Activated CD8-positive, alpha-beta memory T cell treated with anti-CD3 and anti-CD28 coated beads, Interleukin-2, amount 50 U/mL, for 4 hours (primary cell): ENCODE measurements at places on chromosomes 1 and 21.

DNA sequence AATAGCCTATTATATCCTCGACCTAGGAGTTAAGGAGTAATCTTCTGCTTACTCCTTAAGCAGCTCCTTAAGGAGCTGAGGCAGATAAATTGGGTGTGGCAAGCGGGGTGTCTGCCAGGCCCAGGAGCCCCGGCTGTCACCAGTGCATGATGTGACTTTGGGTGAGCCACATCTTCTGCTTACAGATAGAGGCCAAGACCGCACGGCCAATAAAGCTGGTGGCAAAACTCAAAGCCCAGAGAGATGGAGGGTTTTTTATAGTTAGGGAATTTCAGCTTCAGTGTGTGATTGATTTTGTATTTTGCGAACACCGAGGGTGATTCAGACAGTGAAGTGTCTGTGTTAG, 9.8 kb downstream of the MX2 start:
- no peak for DNase-seq

- no peak for DNase-seq
These were observed 7.4 kb upstream of the PPP1R15B start for GRCh38 chr1:204419064-204419403.

GRCh38 chr1:3551711-3552110, 59.6 kb downstream of the MEGF6 start:
- DNase-seq: no peak

DNA sequence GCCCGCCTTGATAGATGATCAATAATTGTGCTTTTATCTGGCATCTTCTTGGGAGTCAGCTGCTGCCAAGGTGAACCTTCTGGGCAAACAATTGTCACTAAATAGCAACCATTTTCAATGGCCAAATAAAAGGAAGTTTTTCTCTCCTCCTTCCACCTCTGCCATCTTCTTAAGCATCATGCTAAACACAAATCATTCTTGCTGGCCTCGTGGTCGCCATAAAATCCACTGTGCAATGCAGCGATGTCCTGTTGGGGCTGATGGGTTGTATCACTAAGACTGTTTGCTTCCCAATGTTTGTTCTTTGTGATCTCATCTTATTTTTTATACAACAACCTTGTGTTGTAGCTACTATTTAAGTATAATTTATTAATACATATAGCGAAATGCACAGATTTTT, 8.0 kb downstream of the MAN1C1 start:
- DNase-seq: no peak

DNA sequence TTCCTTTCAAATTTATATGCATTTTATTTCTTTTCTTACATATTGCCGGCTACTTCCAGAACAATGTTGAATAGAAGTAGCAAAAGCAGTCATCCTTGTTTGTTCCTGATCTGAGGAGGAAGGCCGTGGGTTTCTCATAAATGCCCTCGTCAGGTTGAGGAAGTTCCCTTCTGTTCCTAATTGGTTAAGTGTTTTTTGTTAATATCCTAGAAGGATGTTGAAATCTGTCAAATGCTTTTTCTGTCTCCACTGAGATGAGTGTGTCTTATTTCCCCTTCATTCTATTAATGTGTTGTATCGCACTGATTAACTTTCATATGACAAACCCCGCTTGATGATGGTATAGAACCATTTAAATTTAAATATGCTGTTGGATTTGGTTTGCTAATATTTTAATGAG, 15.4 kb downstream of the TTLL10 start:
- no peak for DNase-seq

DNA sequence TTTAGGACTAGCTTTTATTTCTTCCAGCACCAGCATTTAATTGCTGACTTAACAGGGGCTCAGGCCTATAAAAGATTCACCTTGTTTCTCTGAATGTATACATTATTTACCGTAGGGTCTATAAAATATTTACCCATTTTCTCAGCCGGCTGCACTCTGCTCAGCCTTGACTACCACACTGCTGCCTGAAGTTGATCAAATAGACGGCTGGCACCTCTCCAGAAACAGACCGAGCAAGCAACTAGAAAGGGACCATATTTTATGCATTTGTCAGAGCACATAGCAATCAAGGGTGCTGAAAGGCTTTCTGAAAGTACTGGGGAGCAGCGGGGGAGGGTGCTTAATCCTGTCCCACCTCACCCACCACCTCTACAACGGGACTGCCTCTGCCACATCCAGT, 64.7 kb upstream of the FGGY start:
- no peak for DNase-seq

DNA sequence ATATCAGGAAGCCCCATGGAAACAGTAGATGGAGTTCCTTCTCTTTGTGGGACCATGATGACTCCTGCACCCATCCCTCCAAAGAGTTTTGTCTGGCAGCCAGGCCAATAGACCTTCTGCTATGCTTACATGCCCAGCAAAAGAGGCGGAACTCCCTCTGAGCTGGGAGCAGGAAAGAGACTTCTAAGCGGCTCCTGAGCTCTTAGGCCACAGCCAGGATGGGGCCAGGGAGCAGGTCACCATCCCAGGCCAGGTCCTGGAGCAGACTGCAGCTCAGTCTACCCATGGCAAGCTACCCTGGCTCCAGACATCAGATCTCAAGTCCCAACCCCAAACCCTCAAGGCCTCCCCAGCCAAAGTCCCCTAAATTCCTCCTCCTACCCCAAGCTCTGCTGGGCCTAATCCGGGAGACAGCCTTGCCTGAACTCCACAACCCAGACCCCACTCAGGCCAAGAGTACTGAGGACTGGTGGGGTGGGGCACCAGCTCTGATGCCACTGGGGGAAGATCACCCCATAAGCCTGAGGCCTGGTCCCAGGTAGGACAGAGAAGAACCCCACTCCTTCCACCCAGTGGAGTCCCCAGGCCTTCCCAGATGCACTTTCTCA, 387.9 kb downstream of the MATN1 start:
- no peak for DNase-seq

- DNase-seq: no peak
These were observed 96.0 kb downstream of the NRIP1 start for GRCh38 chr21:14968821-14969220.

DNA sequence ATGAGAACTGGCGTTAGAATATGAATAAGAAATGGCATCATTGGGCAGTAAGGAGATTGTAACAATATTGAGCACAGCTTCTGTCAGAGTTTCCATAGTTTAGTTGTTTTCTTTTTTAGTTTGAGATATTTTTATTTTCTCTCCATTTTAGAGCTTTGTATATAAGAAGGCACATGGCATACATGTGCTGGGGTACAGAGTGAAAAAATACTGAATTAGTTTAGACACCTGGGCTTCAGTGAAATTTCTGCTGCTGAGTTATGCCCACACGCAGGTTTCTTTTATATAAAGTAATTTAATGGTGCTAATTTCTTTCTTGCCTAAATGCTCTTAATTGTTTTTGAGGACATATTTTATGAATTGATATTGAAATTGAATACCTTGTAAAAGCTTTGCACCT, 53.6 kb upstream of the RWDD3 start:
- DNase-seq: no peak

DNA sequence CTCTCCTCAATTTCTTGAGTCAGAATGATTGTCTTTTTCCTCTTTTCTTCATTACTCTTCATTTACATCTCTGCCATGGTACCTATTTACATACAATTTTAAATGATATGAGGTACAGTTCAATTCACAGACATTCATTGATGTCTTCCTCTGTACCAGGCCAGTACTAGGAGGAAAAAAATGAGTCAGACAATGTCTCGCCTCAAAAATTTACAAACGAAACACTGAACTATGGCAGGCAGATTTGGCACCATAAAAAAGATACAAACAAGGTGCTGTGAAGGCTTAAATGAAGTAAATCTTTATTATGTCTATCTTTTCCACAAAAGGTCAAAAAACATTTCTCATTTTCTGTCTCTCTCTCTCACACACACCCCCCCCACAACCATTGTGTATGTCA, 71.0 kb downstream of the RGS13 start:
- no peak for DNase-seq

DNA sequence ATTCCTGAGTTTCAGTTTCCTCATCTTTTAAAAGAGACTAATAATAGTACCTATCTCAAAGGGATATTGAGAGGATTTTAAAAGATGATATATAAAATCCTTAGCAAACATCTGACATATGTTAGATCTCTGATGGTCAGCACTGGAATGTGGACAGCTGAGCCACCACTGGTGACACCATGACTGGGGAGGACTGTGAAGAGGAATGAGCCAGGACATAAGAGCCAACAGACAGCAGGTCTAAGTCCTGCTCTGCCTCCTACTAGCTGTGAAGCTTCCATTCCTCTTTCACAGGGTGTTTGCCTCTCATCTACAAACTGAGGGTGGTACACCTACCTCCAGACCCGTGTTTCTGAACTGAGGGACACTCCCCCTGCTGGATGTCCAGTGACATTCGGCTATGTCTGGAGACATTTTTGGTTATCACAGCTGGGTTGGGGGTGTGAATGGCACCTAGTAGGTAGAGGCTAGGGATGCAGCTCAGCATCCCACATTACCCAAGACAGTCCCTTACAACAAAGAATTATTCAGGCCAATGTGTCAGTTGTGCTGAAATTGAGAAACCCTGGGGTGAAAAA, 109.1 kb upstream of the OLIG2 start:
- DNase-seq: no peak

GRCh38 chr21:34198231-34199120, 125.1 kb downstream of the MRPS6 start:
- no peak for DNase-seq

DNA sequence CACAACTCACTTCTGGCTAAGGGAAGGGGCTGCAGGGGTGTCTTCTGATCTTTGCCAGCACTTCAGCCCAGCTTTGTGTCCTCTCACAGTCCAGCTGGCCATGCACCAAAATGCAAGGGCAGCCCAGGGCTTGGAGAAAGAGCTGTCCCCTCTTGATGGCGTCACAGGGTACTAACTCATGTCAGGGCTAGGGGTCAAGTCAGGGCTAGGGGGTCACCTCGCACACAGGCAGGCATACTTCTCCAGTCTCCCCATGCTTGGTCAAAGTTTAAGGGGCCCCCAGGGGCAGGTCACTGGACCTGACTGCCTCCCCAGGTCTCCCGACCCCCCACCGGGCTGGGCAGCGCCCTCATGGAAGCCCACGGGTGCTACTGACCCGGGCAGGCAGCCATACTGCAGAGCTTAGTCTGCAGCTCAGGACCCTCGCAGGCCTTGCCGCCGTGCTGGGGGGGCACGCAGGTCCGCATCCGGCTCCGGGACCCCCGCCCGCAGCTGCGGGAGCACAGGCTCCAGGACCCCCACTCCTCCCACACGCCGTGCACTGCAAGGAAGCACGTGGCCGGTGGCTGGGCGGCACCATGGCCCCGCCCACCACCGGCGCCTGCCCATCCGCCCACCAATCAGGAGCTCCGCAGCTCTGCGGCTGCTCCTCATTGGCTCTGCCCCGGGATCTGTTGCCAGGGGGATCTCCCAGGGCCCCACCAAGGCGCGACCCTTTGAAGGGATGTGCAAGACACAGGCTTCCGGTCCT, 21.5 kb downstream of the ADGRB2 start:
- no peak for DNase-seq

GRCh38 chr1:197843401-197843800, 59.0 kb upstream of the C1orf53 start:
- DNase-seq: no peak

DNA sequence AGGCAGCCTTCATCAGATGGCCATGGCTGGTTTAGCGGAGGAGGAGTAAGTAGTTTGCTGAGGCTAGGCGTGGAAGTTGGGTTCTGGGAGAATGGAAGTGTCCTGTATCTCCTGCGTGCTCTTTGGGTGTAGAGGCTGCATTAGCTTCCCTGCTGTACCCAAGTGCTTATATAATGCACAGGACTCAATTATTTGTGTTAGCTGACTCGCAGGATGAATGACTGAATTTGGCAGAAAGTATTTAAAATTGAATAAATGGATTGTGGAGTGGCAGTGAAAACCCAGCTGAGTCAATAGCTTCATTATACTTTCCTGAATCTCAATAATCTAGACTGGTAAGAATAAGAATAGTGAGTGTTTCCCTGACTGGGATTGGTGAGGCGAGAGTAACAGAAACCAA, 13.8 kb downstream of the DNTTIP2 start:
- DNase-seq: no peak

GRCh38 chr1:167016100-167016750, 27.1 kb downstream of the MAEL start:
- no peak for DNase-seq

DNA sequence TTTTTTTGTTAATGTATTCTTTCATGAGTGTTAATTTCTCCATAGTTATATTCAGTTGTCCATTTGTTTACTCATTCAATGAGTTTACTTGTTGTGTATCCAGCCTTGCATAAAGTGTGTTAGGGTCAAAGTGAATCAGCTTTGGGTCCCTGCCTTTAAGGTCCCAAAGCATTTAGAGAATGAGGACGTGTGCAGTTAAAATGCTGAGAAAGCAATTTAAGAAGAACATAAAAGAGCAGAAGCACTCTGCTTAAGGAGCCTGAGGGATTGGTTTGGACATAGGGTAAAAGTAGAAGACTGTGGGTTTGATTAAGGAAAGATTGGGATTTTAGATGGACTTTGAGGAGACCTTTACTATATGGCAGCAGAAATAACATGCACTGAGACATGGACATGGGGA, 3.5 kb downstream of the OR14I1 start:
- no peak for DNase-seq

GRCh38 chr1:39689635-39690034, 1.6 kb downstream of the HPCAL4 start:
- no peak for DNase-seq

- no peak for DNase-seq
These were observed 44.4 kb downstream of the ATP2B4 start for GRCh38 chr1:203671047-203671446.

- no peak for DNase-seq
These were observed 238.1 kb downstream of the LRRC40 start for GRCh38 chr1:69967245-69967766.

GRCh38 chr21:42515708-42516502, 2.3 kb downstream of the SLC37A1 start:
- DNase-seq: no peak

DNA sequence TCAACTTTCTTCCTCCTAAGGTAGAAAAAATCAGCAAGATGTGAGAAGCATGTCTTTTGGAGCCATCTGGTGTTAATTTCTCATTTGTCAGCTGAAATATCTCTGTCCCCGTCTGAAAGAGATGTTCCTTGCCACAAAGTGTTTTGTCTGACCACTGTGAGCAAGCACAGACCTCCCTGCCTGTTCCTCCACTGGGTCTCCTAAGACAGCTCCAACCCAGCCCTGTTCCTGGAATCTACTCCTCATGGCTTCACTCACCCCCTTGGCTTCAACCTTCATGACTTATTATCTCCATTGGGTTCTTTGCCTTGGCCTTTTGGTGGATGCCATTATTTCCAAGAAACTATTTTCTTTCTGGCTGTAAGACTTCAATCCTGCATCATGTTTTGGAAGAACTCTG, 65.7 kb upstream of the CACHD1 start:
- no peak for DNase-seq

- DNase-seq: no peak
These were observed 167.0 kb upstream of the C1orf174 start for GRCh38 chr1:4066860-4067599.
